ENCODE measurements at places on chromosomes 2 and 18.

GRCh38 chr2:174180165-174180724 lies 68.1 kb downstream of the OLA1 start:
- no peak for DNase-seq

DNA sequence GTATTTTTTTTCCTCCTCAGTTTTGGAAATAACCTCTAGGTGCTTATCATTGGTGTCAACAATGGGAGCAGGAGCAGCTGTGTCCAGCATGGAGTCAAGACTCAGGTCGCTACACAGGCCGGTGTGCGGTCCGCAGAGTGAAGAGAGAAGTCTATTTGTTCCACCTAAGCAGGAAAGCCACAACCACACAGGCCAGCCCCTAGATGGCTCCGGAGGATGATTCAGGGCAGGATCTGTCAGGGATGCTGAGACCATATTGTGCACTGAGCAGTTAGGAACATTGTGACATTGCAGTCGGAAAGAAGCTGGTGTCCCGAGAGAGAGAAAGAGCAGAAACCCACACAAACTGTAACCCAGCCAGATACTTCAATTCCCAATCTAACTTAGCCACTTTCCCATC lies 136.9 kb downstream of the GAREM1 start:
- no peak for DNase-seq

DNA sequence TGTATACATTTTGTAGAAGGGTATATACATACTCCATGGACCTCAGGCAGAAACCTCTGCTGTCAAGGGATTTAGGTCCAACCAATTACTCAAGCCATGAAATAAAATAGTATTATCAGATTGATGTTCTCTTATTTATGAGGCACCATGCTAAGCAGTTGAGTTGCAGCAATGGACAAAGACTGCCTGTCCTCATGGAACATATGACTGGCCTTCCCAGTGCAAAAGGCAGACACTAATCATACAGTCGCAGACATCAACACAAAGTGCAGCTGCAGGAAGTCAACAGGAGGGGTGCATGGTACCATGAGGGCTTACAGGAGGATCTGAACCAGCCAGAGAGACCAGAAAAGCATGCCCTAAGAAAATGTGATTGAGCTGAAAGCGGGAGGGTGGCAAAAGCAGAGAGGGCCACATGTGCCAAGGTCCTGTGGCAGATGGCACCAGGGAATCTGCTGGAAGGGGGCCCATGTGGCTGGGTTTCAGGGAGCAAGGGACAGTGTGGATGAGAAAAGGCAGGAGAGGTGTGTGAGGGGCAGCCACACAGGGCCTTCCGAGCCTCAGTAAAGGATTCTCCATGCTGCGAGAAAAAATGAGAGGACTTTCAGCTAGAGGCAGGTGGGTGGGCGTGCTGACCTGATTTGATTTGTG lies 61.4 kb upstream of the RNF152 start:
- DNase-seq = no peak

GRCh38 chr2:216804357-216805350 lies 55.2 kb downstream of the TNP1 start:
- no peak for DNase-seq

DNA sequence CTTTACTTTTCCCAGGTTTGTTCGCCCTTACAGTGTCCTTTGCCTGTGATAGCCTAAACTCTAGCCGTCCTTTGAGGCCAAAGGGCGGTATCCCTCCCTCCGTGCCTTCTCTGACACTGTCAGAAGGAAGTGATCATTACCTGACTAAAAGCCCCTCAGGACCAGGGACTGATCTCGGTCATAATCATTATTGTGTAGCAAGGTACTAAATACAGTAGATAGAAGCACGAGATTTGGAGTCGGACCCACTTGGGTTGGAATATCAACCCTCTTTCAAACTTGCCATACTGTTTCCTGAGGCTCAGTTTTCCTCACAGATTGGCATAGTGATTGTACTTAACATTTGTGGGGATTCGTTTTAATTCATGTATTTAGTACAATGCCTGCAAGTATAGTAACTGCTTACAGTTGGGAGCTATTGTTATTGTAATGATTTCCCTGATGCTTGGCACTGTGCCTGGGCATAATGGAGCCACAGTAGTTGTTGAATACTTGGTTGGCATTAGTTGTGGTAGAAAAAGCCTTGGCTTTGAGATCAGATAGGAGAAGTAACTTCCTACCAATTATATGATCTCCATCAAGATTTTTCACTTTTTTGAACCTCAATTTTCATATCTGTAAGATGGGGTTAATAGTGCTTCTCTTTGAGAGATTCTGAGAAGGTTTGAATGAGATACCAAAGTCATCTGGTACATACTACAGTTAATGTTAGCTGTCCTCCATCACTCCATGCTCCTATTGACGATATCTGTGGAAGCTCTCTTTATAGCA lies 836 bp downstream of the STK11IP start:
- no peak for DNase-seq

- DNase-seq = no peak
Measured at GRCh38 chr2:231890896-231891513, 35.2 kb downstream of the NPPC start.

DNA sequence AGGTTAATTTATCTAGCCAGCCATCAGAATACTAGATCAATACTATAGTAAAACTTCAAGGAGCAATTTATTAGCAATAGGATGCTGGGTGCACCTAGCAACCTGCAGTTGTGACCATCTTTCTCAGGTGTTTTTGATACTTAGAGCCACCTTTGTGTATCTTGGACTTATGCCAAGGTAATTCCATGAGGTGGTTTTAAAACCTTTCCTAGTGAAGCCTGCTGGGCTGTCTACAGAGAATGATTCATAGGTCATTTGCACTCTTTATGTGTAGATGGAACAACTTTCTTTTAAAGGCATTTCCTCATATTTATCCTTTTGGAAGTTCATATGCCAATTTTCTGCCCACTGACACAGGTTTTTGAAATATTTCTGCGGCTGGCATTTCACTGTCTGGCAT lies 1030.1 kb upstream of the POU3F3 start:
- DNase-seq = no peak

DNA sequence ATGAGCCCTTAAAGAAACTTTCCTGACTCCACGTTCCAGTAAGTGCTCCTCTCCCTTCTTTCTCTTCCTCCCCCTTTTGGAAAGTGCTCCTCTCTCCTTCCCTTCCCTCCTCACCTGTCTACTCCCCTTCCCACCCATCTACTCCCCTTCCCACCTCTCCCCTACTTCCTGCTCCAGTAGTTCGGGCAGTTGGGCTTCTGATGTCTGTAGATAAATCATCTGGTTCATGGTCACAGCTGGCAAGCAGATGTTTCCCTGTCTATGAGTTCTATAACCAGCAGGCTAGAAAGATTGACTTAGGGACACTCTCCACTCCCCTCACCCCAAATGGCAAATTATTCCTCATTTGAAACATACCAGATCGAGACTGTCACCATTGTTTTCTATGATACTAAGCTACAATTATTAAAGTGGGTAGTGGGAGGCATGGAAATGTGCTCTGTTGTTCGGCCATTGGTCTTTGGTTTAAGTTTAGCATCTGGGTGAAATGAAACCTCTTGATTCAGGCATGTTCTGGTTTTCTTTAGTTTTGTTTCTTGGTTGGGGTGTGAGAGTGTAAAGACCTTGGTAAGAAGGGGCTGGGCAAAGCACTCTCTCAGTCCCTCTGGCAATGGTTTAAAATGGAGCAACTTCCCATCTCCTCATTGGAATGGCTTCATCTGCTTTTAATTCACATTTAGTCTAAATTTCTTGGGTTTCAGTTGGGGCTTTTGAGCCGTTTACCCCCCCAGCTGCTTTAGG lies 413.2 kb upstream of the SPRED2 start:
- no peak for DNase-seq

- DNase-seq = no peak
Measured at GRCh38 chr2:71846669-71847291, 300.9 kb downstream of the CYP26B1 start.
